ENCODE measurements at places on chromosomes 2 and 18.

DNA sequence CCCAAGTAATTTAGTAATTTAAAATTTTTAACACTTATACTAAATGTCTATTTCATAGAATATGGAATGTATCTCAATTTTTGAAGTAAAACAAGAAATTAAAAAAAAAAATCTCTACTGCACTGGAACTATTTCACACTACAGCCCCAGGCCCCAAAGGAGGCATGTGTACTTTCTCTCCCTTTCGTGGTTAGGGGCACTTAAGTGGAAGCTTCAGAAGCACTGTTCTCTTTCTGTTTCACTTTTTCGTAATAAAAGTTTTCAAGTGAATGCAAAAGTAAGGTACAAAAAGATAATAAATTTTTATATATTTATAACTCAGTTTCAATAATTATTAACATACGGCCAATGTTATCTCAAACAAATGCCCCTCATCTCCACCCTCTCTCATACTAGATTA is 123.8 kb upstream of the STON1 start:
- DNase-seq = no peak

- no peak for DNase-seq
These were observed 39.8 kb upstream of the TBC1D8 start for GRCh38 chr2:101190747-101191516.

GRCh38 chr2:75646090-75646582 is 447 bp upstream of the MRPL19 start:
- no peak for DNase-seq

DNA sequence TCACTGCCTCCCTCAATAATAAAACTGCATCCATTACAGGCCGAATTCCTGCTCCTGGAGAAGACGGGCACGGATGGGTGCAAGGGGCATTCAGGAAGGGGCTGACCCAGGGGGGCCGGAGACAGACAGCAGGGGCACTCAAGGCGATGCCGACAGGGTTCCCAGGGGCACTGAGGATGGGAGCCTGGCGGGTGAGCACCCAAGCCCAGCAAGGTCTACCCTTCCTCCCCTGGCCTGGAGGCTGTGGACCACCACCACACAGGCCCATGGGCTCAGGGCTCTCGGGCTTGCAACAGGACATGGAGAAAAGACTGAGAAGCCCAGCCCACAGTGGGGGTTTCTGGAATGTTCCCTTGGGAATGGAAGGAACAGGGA is 104.7 kb upstream of the ODC1 start:
- DNase-seq = no peak

- DNase-seq = no peak
These were observed 268.9 kb downstream of the TDRD15 start for GRCh38 chr2:21392649-21393048.

DNA sequence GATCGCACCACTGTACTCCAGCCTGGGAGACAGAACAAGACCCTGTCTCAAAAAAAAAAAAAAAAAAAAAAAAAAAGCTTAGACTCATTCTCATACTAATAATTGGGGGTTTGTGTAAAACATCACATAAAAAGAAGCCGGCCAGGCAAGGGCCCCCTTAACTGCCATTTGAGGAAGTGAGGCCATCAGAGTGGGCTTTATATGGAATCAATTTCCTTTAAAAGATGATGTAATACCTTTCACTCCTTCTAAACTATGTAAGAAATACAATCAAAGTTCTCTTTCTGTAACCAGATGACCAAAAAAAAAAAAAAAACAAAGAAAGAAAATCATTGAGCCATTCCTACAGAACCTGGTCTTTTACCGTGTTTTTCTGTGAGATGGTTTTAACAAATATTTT is 13.1 kb upstream of the GPR55 start:
- DNase-seq = no peak

DNA sequence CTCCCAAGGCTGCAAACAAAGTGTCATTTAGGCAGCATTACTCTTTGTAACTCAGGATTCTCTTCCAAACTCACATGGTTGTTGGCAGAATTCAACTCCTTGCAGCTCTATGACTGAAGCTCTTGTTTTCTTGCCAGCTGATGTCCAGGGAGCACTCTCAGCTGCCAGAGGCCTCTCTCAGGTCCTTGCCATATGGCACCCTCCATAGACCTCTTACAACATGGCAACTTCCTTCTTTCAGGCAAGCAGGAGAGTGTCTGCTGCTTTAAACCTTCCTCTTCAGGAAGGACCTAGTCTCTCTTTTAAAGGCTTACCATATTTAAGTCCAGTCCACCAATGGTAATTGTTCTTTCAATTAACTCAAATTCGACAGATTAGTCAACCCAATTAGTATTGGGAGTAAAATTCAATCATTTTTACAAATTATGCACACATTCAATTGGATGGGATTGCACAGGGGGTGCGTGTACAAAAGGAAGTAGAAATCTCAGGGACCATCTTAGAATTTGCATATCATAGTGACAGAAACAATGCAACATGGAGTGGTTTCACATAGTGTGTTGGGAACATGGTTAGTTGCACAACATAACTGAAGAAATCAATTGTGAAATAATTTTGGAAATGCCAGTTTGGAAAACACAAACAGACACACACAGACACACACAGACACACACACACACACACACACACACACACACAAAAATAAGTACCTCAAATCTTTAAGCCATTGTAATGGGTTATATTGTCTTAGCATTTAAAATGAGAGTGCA is 893.5 kb upstream of the ZEB2 start:
- no peak for DNase-seq

- no peak for DNase-seq
These were observed 187.4 kb downstream of the DNER start for GRCh38 chr2:229526951-229527350.

- DNase-seq = no peak
These were observed 883.7 kb downstream of the TSN start for GRCh38 chr2:122639176-122639575.

DNA sequence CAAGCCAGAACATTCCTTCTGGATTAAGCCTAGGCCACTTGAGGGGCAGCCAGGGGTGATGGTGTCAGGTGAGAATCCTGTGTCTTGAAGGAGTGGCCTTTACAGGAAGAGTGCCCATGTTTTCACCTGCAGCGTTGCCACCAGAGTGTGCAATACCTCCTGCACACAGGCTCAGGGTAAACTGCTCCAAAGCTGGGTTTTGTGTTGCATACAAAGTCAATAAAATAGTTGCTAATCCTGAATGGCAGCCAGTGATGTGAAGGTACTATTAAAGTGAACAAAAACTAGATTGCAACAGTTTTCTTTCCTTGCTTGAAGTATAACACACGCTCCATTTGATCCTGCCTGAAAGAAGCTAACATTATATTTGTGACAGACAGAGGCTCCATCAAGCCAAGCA is 64.4 kb upstream of the NRP2 start:
- DNase-seq = no peak

DNA sequence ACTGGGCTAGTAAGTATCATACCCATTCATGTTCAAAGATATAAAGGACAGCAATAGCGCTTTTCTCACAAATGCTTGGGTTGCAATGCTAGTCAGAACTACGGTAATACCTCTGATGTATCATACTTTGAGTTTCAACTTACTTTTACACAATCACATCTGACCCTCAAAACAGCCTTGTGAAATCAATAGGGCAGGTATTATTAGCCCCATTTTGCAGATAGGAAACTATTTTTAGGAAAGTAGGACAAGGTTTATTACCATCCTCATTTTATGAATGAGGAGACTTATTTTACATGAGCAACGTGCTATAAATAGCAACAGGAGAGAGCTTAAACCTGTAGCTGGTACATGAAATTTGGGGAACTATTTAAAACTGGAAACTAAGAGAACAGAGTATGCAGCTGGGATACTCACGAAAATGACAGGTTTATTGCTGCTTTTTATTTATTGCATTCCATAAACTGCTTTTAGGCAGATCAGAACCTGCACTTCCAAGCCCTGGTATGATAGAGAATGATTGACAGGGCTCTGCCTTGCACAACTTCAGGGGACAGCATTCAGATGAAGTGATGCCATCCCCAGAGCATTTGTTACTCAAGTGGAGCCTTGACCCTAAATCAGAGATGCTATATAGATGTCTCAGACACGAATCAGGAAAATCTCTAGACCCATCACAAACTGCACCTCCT is 42.4 kb upstream of the PPM1B start:
- no peak for DNase-seq
